NCI-H1930 (cell line): ENCODE measurements at places on chromosomes 6 and 20.

GRCh38 chr20:22719167-22719591, 134.8 kb upstream of the FOXA2 start:
- no peak for DNase-seq

GRCh38 chr6:126824226-126824625, 294.2 kb upstream of the RSPO3 start:
- DNase-seq, result no peak

DNA sequence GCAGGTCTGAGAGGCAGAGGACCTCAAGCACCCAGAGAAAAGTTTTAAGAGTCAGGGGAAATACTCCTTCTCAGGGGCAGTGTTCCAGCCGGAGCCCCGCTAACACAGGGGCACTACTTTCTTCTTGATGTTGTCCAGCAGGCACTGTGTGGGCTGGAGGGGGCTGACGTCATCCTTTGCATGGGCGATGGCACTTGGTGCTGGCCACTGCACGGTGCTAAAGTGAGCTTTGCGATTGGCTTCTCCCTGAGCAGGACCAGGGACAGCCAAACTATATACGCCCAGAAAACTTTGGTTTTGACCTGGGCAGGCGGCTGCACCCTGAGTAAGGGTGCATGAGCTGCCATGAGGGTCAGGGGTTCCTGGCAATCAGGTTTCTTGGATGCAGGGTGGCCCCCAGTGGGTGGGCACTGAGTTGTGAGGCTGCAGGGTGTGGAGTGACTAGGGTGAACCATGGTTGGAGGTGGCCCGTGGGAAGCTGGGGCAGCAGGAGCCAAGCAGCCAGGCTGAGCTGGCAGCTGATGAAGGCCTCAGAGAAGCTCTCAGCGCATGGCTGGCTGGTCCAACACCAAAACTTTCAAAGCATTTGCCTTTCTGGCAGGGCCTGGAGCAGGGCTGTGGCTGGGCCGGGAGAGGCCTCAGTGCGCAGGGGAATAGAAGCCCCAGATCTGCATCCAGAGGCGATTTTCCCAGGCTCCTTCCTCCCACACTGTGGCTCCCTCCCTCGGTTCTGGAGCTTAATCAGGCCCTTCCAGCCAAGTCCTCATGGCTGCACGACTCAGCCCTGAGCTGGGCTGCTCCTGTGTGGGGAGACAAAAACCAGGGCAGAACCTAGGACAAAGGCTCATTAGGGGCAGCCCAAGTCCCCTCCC, 18.3 kb downstream of the MRPS18A start:
- DNase-seq, result no peak

DNA sequence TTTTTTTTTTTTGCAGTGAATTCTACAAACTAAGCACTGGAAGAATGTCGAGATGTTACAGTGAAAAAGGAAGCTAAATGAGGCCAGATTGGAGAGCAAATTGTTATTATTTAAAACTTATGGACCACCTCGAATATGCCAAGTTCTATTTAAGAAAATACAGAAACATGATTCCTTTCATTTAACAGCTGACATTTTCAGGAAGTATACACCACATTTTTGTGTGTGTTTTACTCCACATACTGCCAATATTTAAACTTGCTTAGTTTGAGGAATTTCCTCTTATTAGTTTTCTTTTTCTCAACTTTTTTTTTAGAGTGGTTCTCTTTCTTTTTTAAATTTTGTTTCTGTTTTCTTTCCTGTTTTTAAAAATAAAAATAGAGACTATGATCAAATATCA, 37.0 kb upstream of the GCLC start:
- DNase-seq, result no peak

- DNase-seq, result no peak
Measured at GRCh38 chr6:82072751-82073150, 174.8 kb downstream of the IBTK start.

GRCh38 chr6:12335717-12336116, 45.6 kb downstream of the EDN1 start:
- no peak for DNase-seq

- no peak for DNase-seq
Measured at GRCh38 chr6:92715991-92716390, 703.4 kb downstream of the EPHA7 start.

DNA sequence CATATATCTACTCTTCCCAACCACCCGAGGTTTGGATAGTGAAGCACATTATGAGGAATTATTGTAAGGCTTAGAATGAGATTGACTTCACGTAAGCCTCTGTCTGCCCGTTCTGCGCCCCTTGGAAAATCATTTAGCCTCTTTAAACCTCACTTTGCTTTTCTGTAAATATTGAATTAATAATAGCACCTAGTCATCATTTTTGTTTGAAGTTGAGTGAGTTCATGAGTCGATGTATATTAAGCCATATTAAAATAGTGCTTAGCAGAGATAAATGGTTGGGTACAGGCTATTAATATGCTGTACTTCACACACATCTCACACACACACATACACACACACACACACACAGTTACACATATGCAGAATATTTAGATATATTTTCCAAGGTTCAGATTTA, 344.8 kb upstream of the EYS start:
- no peak for DNase-seq

DNA sequence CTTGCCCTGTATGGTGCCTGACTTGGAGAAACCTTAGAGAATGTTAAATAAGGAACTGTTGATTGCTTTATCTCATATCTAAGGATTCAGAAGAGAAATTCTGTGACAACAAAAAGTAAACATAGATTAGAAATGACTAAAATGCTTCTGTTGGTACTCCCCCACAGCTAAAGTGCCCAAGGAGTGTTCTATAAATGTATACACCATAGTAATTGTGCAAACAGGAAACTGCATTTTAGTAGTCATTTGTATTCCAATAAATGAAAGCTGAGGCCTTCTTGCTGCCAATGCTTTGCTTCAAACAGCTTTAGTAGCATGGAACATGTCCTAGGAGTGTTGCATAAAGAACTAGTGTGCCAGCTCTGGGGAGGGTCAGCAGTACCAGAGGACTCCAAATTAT, 343.7 kb upstream of the IRAK1BP1 start:
- no peak for DNase-seq

GRCh38 chr6:25701807-25702206, 49.8 kb downstream of the SCGN start:
- no peak for DNase-seq

- no peak for DNase-seq
Measured at GRCh38 chr6:47919875-47920274, 138.0 kb downstream of the OPN5 start.

- DNase-seq, result no peak
Measured at GRCh38 chr6:144978208-144978607, 693.1 kb downstream of the UTRN start.

- no peak for DNase-seq
Measured at GRCh38 chr6:15325540-15325955, 79.7 kb downstream of the JARID2 start.

GRCh38 chr6:168724669-168725570, 283.9 kb downstream of the SMOC2 start:
- no peak for DNase-seq

DNA sequence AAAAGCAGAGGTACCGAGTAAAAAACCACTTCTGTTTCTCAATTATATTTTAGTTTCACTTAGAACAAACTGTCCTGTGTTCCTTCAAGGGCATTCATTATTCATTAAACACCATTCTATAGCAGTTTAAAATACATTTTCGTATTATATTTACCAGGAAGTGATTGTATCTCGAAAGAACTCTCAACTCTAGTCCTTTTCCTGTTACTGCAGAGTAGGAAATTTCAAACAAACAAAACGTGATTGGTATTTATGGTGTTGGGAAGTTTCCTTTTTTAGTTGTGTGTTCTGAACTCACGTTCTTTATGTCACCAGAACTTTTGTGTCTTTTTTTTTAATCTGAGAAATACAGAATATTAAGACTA, 139.5 kb upstream of the BTBD3 start:
- DNase-seq, result no peak

- no peak for DNase-seq
Measured at GRCh38 chr6:104952911-104953399, 4.0 kb upstream of the LIN28B start.

- no peak for DNase-seq
Measured at GRCh38 chr6:150932996-150933395, 67.5 kb downstream of the MTHFD1L start.

DNA sequence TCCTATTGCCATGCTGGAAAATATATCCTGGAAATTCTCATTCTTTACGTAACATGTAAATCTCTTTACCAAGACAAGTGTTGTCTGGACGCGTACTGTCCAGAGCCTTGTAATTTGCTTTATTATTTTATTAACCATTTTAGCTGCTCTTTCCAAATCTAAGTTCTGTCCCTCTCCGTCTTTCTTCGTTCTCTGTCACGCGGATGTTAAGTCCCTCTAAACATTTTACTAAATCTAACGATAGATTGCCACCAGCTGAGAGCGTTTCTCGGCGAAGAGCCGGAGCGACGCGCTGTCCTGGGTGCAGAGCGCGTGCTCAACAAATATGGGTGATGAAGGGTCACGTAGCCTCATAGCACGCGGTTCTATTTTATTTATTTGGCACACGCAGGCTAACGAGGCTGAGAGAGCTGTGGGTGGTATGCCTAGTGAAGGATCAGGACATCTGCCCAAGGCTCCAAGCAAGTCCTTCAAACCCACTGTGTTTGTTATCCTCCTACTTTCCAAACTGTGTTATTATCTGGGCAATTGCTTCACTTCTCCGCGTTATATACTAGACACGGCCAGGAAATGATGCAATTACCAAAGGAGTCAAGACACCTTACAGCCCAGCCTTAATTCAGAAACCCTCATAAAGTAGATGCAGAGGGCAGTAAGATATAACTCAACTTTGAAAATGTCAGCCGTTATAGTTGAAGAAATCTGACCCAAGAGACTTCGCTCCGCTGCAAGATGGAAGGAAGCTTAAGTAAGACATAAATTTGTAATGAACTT, 10.0 kb upstream of the NCOA7 start:
- DNase-seq, result peak; percentile 77

GRCh38 chr6:96576221-96576620, 13.3 kb downstream of the FHL5 start:
- no peak for DNase-seq

DNA sequence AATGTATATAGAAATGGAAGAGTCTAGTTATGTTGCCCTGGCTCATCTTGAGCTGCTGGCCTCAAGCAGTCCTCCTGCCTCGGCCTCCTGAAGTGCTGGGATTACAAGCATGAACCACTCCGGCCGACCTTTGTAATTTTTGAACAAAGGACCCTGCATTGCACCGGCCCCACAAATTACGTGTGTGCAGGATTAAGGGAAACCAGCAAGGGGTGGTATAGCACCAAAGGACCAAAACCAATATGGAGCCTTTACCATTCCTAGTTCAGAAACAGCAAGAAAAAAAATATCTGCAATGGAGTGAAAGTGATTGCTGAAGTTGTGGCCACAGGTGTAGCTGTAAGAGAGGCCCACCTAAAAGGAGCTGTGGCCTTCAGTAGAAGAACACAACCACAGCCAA, 8.2 kb upstream of the TRERF1 start:
- no peak for DNase-seq
